ENCODE measurements at places on chromosomes 13 and 19.

DNA sequence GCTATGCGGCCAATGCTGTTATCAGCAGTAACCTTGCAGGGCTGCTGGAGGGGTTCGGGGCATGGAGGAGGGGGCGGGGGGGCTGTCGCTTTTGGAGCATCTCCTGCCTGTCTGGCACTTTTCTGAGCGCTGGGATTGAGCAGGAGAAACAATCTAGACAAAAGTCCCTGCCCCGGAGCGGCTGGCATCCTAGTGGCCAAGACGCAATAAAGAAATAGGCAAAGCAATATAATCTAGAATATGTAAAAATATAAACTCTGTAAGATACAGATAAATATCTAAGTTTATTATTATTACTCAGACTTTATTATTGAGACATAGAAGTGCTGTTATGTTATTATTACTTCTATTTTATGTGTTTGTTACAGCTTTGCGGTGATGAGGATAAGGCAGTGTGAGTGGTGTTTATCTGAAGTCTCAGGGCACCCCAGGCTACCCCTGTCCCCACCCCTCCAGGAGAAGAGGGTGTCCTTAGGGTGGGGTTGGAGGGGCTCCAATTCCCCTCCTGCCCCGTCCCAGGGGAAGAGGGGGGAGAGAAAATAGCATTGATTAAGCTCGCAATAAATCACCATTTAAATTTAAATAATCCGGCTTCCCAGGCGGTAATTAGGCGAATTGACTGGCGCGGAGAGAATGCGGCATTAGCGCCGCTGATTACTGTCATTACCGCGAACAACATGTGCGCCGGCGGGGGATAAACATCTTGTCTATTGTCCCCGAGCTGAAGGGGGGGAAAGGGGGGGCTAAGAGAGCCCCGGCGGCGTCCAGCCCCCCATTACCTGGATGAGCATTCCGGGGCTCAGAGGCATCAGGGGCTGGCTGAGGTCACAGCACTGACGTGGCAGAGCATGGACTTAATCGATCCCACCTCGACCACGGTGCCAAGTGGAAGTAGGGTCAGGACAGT lies 3.2 kb downstream of the NPAS1 start:
- no peak for DNase-seq

- no peak for DNase-seq
Measured at GRCh38 chr19:861756-862580, 2.5 kb downstream of the CFD start.

DNA sequence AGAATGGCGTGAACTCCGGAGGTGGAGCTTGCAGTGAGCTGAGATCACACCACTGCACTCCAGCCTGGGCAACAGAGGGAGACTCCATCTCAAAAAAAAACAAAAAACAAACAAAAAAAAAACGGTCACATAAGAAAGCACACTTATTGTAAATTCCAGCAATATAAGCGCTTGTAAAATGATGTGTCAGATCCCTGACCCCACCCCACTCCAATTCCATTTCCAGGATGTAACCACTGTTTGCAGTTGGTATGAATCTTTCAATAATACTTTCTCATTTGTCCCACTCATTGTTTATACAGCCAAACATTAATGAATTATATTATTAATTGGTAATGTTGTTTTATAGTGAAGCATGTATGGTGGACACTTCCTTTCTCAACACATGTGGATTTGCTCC lies 15.9 kb upstream of the CEACAM1 start:
- DNase-seq: no peak

GRCh38 chr13:107586216-107586615 lies 629.1 kb downstream of the LIG4 start:
- no peak for DNase-seq

Measured in amygdala (tissue), 56 donors.